ENCODE measurements at places on chromosomes 12 and 14.

- no peak for DNase-seq
Observed at GRCh38 chr12:102811110-102811737, 105.8 kb downstream of the PAH start.

- DNase-seq: no peak
Observed at GRCh38 chr12:10386857-10387256, 3.0 kb downstream of the KLRK1 start.

- DNase-seq: no peak
Observed at GRCh38 chr12:46209170-46209569, 59.7 kb downstream of the SLC38A1 start.

- no peak for DNase-seq
Observed at GRCh38 chr12:102436867-102437266, 43.5 kb downstream of the IGF1 start.

- no peak for DNase-seq
Observed at GRCh38 chr12:76692846-76693245, 71.1 kb upstream of the ZDHHC17 start.

- DNase-seq: no peak
Observed at GRCh38 chr14:104968153-104968527, 10.0 kb downstream of the AHNAK2 start.

DNA sequence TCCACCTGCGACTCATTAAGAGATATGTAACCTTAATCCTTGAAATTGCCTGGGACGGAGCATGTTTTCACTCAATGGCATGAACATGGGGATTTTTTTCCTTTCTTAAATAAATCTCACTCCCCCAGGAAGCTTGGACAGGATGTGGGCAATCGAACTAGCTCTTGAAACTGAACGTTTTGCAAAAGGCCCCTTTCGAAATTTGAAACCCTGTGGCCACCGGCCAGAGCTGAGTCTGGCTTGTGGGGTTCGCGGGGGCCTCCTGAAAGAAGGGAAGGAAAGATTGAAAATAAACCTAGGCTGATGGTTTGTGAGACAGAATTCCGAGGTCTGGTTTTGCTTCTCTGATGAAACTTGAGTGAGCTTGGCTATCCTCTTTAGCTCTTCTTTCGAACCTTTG is 101.4 kb upstream of the RTL1 start:
- peak; percentile 67 for DNase-seq

DNA sequence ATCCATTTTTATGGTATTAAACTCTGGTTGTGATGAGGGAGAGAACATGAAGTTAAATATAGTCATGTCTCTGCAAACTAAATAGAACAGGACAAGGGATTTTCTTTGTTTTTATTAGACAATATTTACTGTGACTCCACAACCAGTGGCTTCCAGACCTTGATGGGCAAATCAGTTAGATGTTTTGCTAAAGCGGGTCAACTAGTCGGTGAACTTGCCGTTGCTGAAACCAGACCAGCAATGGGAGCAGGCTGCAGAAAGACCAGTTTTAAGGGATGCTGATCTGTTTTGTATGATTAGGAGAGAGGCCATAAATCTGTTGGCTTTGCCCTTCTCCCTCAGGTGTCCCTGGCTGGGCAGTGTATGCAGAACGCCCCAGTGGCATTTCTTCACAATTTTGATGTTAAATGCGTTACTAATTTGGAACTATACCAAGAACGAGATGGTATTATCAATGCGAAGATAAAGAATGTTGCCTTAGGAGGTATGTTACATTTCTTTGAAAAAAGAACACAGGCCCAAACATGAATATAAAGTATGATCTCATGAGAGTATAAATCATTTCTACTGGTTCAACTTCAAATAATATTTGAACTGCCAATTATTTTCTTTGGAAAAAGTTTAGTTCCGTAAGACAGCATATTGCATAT is 19.4 kb downstream of the TCTN2 start:
- no peak for DNase-seq

DNA sequence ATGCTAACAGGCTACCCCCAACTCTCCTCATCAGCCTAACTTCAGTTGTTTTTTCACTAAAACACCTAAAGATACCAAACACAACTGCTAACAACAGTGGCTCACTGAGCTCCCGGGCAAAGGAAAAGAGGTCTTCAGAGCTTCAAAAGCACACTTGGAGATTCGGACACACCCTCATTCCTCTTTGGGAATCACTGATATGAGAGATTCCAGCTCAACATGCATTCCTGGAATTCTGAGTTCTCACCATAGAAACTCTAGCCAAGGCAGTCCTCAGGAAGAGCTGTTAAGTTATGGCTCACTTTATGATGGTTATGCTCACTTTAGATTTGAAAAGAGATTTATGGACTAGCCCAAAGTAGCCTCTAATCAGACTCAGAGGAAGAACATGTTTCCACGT is 40.1 kb downstream of the STXBP6 start:
- DNase-seq: no peak

DNA sequence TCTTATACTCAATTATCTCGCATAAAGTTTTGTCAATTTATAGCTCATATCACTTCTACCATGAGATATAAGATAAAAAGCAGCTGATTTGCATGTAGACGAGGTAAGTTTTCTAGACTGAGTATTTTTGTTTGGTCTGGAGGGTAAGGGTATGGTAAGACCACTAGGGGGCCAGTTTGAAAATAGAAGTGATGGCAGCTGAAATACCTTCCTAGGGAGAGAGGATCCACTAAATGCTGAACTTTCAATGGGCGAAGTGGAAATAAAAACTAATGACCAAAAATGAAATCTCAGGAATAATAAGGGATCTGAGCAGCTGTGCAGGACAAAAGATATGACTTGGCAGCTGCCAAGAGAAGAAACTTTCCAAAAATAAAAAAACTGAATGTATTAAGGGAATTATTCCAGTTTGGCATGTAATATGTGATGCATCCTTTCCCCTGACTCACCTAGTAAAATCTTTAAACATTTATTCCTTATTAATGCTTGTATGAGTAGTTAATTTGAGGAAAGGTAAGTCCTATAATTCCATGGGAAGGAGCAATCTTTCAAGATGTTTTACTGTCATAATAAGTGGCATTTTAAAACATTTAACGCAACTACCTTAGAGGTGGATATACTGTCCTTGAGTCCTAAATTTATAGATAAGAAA is 754.5 kb downstream of the C12orf50 start:
- DNase-seq: no peak

DNA sequence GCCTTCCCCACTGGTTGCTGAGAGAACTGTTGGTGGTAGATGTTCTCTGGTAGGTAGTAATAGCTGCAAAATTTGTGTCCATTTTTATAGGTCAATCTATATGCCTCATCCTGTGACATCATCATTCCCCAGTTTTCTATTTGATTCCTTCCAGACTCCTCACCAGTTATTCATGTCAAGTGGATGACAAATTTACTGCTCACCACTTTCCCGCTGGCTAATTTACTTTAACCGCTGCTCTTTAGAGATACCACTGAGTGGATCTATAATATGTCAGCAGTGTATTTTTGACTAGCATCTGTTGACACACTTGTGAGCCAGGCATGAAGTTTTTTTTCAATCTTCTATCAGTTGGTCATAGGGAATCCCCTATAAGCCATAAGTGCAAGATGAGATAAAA is 24.6 kb downstream of the GPR65 start:
- no peak for DNase-seq

- no peak for DNase-seq
Observed at GRCh38 chr14:66514213-66514612, 6.3 kb downstream of the GPHN start.

DNA sequence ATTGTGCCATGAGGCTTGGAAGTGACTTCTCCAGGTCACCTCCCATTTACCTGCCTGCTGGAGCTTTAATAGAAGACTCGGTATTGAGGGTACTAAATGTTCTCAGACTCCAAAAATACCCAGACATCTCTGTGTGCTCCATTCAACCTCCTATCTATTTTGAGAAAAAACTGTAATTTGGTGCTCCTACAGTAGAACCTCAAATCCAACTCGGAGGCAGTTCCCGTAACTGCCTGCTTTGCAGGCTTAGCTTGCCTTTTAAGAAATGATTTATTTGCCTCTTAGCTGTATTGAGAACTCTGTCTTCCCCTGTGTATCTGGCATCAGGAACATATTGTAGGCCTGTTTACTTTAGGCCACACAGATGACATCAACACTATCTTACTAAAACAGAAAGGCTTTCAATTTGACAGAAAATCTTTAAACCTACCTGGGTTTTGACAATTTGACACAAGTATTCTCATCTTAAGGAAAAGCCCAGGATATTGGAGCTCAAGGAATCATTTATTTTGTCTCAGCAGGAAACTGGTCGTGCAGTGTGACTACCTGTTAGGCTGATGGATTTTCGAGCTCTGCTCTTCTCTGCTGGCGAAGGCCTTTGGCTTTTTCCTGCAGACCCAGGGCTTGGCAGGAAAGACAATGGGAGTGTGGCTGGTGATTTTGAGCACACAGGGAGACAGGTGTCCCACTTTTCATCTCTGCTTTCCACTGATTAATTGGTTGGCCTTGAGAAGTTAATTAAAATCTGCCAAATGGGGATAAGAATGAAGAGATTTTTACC is 314.8 kb downstream of the SNAPC1 start:
- DNase-seq: no peak

GRCh38 chr12:106085213-106085612 is 53.5 kb downstream of the NUAK1 start:
- no peak for DNase-seq

- DNase-seq: no peak
Observed at GRCh38 chr14:100422556-100423316, 99.6 kb downstream of the SLC25A47 start.

GRCh38 chr12:101830367-101831325 is at the start of gene GNPTAB:
Gene GNPTAB, minus strand, starts transcription at chr12:101830959. Its CDS starts 284 bp downstream, at chr12:101830675.
- peak; percentile 59 for DNase-seq

GRCh38 chr12:25058658-25059058 is 109.8 kb upstream of the BCAT1 start:
- no peak for DNase-seq

- DNase-seq: no peak
Observed at GRCh38 chr12:39378341-39378740, 64.6 kb downstream of the KIF21A start.

DNA sequence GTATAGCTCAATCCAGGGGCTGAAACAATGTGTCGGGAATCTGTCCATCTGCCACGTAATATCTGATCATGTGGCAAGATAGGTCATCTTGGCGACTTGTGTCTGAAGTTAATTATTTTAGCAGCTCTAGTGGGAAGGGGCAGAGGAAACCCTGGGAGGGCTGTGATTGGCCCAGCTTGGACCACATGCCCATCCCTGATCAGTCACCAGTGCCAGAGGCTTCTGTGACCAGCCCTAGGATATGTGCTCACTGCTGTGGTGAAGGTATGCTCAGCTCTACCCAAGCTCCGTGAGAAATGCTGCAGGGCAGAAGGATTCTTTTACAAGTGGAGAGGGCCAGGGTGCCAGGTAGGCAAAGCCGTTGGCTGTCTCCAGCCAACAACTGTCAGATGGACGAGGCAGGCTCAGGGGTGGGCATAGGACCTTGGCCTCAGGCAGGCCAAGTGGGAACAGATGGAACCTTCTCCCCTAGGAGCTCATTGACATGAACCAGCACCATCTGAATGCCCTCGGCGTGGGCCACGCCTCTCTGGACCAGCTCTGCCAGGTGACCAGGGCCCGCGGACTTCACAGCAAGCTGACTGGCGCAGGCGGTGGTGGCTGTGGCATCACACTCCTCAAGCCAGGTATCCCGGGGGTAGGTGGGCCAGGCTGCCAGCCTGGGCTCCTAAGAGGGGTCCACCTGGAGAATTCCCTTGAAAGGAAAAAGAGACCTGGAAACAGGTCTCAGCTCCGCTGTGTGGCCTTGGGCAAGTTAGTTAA is 21.1 kb downstream of the MVK start:
- no peak for DNase-seq

DNA sequence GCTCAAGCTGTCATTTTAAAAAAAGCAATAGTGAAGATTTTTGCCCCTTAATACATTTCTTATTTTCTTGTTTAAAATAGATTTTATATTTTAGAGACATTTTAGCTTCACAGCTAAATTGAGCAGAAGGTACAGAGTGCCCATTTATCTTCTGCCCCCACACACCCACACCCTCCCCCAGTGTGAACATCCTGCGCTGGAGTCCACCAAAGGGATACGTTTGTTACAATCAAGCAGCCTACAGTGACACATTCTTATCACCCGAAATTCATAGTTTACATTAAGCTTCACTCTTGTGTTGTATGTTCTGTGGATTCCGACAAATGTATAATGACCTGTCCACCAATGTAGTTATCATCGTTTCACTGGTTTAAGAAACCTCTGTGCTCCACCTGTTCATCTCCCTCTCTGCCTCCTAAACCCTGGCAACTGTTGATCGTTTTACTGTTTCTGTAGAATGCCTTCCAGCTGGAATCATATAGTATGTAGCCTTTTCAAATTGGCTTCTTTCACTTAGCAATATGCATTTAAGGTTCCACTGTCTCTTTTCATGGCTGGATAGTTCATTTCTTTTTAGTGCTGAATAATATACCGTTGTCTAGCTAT is 91.0 kb upstream of the TRAF3 start:
- no peak for DNase-seq

DNA sequence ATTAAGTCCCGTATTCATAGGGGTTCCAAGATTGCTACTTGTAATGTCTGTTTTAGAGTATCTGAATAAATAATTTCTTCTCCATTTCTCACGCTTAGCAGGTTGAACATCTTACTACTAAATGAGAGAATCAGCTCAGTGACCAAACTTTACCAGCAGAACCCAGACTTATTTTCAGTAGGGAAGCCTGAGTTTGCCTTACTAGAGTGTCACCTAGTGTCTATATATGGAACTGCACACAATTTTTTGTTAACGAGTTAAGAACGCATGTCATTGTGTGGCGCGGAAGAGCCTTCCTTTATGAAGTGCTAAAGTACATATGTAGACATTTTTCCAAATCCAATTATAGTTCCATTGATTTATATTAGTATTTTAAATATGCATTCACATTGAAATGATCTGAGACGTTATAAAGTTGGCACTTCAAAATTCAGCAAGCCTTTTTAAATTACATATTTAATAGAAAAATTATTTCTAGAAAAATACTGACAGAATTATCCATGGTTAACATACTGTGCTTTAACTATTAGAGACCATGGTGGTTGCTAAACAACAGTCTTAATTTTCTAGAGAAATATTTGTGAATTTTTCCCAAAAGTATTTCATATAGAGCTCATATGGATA is 88.3 kb downstream of the RPS29 start:
- DNase-seq: peak; percentile 15

GRCh38 chr12:125773033-125773640 is 707.9 kb downstream of the AACS start:
- DNase-seq: no peak

- no peak for DNase-seq
Observed at GRCh38 chr14:28323366-28323765, 443.2 kb upstream of the FOXG1 start.
